NCI-H1694 treated with DMSO at 0.1 percent for 48 hours (cell line): ENCODE measurements at places on chromosomes 5 and 9.
A peak's percentile ranks its signal among the peaks of the same experiment; 100 is the strongest.

DNA sequence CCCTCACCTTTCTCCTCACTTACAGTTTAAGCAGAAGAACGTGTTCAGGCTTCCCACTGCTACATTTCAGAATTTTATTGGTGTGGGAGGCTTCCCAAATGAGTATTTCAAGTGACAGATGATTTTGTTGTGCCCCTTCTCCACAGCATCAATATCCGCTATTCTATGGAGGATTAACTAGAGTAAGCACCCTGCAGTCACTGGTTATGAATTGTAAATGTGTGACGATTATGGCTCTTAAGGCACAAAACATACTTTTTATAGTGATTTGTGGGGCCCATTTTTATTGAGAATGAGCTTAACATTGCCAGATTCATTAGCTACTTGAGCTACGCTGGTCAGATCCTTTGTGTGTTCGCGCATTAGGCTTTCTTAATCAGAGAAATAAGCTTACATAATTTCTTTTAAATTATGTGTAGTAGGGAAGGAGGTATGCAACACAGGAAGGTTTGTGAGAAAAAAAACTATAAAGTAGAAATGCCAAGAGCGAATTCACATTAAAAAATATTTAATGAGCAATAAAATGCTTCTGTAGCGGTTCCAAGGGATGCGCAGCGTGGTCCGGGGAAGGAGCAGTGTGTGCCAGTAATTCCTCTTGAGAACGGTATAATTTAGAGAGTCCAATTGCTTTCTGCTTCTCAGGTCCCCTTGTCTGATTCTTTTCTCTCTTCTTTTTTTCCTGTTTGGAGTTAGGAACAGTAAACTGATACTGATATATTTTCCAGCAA, 2380.4 kb downstream of the MAT2B start:
- no peak for DNase-seq

GRCh38 chr5:107673039-107673367, 2.3 kb upstream of the EFNA5 start:
- no peak for DNase-seq

- no peak for DNase-seq
Observed at GRCh38 chr5:115109840-115110239, 59.9 kb downstream of the TRIM36 start.

GRCh38 chr5:22319798-22320197, 533.3 kb downstream of the CDH12 start:
- DNase-seq: no peak

- DNase-seq: no peak
Observed at GRCh38 chr5:94778299-94778698, 159.8 kb downstream of the SLF1 start.

- no peak for DNase-seq
Observed at GRCh38 chr9:4463824-4464223, 26.4 kb upstream of the SLC1A1 start.

DNA sequence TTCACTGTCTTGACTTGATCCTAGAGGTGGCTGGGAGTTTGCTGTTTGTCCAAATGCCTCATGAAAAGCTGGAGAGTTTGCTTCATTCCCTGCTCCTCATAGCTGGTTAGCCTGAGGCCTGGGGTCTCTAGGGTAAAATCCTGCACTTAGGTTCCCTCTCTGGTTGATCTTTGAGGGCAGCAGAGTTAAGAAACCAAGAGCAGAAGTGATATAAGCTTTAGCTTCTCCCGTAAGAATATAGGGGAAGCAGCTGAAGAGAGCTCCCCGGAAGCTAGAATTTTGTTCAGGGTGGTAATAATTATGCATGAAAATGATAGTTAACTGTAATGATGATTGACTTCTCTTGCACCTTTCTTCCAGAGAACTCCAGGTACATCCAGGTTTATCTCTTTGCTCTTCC, 1.4 kb downstream of the FAM53C start:
- no peak for DNase-seq

DNA sequence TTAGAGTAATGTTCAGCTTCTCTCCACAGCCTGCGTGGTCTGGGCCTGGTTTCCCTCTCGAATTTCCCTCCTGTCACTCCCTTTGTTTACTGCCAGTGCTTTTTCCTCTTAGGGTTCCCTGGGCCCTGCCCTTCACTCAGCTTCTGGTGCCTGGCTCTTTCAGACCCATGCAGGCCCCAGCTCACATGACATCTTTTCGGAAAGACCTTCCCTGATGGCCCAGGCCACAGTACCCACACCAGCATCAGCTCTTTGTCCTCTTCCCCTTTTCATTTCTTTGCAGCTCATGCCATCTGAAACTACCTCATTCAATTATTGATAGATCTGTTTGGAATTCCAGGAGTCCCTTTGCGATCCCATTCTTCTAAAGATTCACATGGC, 68.1 kb upstream of the ABL1 start:
- DNase-seq: no peak

DNA sequence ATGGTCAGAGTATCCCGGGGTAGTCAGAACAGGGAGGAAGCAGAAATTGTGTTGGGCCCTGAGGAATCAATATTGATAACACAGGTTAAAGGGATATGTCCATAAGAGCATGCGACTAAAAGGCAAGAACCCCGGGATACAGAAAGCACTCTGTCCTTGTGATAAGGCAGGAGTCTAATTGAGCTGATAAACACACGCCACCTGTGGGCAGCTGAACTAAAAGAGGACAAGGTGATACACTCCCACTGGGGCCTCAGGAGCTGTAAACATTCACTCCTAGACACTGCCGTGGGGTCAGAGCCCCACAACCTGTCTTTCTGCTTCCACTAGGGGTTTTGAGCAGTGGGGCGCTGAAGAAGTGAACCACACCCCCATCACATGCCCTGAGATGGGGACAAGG, 144.7 kb upstream of the MPDZ start:
- no peak for DNase-seq

DNA sequence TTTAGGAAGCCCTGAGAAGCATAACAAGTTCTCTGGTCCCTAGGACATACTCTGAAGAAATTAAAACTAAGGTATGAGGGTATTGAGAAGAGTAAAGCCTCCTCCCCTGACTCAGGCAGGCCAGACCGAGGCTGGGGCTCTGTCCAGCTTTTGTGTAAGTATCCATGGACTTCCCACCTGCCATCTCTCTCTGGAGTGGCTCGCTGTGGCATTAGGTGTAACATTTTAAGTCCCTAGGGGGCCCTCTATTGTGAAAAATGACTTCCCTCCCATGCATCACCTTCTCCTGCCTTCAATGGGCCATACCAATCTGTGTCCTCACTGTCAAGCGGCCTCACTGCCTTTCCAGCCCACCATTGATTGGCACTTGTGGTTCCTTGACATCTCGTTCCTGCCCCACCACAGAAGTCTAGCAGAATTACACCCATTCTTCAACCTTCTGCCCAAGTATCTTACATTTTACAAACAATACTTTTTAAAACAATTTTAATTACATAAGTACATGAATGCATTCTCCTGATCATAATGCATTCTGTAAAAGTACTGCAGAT, 205.5 kb downstream of the SLIT3 start:
- no peak for DNase-seq

DNA sequence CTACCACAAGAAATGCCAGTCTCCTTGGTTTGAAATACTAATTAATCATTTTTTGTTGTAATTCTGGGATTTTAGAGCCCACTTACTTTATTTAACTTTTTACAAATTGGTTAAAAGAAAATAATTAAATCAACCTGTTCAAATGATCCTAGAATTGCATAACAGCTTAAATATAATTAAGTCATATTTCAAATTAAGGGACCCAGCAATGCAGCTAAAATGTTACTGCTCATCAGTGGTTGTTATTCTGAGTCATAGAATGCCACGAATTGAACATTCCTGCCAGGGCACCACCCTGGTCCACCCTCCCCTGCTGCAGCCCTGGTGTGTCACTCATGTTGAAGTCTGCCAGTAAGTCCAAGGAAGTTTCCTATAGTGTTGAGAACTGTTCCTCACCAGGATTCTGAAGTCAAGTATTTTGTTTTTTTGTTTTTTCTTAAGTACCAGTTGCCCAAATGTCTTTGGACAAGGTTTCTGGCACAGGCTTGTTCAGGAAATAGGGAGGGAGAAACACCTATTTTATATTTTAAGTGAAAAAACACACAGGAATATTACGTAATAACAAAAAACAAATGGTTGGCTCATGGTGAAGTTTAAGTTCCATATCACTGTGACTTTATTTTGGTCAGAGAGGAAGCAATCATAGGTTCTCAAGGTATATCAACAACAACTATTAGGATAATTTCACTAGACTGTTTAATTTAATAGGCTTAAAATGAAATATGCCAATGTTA, 4.3 kb upstream of the ITGA1 start:
- DNase-seq: no peak

DNA sequence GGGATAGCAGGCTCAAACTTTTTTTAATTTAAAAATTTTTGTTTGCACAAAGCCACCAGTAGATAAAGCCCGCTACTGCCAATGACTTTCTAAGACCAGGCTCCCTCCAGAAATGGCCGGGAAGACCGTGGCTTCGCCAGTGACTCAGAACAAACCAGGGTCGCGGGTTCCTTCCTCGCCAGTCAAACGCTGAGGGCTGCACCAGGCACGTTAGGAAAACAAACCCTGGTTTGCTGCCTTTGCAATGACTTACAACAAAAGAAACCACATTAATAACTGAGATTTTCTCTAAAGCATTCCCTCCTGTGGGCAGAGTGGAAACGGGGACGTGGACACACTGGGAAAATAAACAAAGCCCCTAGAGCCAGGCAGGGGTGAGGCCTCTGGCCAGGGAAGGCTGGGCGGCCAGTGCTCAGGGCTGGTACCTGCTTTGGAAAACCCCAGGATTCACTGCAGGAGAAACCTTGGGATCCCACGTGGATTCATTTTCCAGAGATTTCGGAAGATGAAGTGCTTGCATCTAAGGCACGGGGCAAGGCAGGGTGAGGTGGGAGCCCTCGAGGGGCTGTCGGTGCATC, 3.8 kb downstream of the PRRX2 start:
- DNase-seq: no peak

- DNase-seq: no peak
Observed at GRCh38 chr5:107025712-107026497, 644.8 kb downstream of the EFNA5 start.

DNA sequence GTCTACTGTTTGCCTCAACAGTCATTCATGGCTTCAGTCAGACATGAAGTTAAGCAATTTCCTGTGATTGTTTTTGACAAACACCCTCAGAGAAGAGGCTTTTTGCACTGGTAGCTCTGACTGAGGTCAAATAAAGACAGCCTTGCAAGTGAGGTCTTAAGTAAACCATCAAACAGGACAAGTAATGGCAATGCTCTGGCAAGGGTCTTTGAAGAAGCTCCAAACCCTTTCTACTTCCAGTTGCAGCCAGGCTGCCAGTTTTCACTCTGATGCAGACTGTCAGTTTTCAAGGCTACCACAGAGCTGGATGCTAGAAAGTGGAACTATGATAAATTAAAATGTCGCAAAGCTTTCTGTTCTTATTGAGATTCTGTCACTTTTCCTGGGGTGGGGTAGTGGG, 421.5 kb upstream of the PTGER4 start:
- DNase-seq: no peak

DNA sequence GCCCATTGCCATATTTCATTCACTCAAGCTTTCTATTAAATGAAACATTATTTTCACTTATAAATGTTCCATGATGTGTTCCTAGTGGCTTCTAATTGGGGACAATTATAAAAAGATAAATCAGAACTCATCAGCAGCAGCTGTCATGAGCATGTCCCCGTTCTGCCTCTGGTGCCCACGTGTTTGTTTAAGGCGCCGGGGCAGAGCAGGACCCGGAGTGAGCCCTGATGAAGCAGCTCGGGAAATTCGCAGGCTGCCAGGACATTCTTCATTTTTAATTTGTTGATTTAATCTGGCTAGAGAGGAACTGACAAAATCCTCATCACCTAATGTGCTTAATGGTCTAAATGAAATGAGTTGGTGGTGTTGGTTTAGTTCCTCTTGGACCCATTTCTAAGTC, 475.0 kb downstream of the CTNND2 start:
- DNase-seq: peak; percentile 87

- DNase-seq: no peak
Observed at GRCh38 chr5:8253376-8253775, 384.4 kb downstream of the MTRR start.

- no peak for DNase-seq
Observed at GRCh38 chr9:6443661-6444060, 30.7 kb downstream of the UHRF2 start.

GRCh38 chr5:3364941-3365340, 230.7 kb upstream of the IRX1 start:
- no peak for DNase-seq

DNA sequence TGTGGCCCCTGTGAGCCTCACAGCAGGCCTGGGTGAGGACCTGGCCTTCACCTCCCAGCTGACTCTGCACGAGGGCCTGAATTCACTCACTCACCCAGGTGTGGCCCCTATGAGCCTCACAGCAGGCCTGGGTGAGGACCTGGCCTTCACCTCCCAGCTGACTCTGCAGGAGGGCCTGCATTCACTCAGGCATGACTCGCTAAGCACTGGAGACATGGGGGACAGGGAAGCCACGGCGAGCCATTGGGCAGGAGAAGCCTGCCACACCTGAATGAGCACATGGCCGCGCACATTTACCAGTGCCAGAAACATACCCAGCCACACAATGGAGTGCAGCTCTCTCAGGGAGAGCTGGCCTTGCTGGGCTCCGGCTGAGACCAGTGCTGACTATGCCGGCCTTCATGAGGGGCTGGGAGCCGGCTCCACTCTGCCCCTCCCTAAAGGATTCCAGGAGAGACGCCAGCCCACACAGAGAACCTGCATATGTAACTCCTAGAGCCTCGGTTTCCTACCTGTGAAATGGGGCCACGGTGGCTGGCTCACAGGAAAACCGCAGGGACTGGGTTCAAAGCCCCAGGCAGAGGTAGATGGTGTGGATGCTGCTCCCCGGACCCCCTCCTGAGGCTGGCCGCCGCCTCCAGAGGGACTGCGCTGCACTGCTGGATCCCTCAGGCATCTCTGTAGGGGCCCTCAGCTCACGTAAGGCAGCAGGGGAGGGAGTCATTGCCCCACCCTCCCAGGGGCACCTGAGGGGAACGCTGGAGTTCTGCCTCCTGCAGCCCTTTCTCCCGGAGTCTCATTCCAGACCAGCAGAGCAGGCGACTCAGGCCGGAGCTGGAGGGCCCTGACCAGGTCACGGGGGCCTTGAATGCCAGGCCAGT, 7.2 kb downstream of the ADAMTS2 start:
- DNase-seq: no peak
